GF-D8 (cell line): ENCODE measurements at places on chromosomes 5 and 9.
A peak's percentile ranks its signal among the peaks of the same experiment; 100 is the strongest.

- DNase-seq = peak; percentile 67
Observed at GRCh38 chr9:129626079-129626624, at the start of gene NTMT1. Gene NTMT1 (plus strand): TSS chr9:129626163. CDS start chr9:129632704, 6,541 bp downstream.

DNA sequence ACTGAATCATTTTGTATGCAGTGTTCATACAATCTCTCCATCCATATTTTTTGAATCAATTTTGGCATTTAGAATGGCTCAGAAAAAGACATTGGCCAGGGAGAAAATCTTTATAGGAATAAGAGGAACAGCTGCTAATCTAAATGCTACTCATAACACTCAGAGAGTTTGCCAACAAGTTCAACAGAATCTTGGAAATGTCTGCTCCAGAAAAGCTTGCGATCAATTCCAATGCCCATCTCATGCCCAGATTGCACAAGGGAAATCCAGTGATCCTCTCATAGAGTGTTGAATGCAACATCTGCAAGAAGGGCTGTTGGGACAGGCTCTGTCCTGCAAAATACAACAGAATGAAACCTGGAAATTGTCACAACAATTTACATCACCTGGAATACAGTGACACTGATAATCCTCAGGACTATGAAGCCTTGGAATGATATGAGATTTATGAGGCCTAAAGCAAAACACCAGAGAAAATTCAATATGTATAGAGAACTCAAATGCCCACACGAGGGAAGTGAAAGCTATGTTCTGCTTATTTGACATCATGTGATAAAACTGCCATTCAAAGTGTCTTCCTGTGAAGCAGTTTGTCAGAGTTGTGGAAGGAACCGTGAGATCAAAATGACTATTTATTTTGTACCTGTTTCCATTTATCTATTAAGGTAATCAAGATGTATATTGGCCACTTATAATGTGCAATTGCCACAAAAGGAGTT is 190.1 kb downstream of the PARP8 start:
- DNase-seq = no peak

- DNase-seq = peak; percentile 69
Observed at GRCh38 chr9:75088646-75089372, 495 bp downstream of the OSTF1 start.

DNA sequence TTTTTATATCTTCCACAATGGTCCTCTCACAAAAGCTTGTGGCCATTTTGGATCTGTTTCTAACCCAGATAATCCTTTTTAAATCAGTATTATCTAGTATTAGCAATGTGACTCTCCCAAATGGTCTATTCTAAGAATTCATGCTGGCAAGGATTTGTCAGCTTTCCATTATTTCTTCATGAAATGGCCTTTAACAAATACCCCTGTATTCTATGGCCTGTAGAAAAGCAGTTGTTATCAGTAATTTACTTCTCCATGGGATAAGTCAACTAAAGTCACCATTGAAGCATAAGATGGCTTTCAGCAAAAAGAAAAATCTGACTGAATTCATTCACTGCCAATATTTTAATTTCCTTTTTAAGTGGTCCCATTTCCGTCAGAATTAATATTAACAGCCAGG is 346.4 kb upstream of the FAM174A start:
- no peak for DNase-seq

DNA sequence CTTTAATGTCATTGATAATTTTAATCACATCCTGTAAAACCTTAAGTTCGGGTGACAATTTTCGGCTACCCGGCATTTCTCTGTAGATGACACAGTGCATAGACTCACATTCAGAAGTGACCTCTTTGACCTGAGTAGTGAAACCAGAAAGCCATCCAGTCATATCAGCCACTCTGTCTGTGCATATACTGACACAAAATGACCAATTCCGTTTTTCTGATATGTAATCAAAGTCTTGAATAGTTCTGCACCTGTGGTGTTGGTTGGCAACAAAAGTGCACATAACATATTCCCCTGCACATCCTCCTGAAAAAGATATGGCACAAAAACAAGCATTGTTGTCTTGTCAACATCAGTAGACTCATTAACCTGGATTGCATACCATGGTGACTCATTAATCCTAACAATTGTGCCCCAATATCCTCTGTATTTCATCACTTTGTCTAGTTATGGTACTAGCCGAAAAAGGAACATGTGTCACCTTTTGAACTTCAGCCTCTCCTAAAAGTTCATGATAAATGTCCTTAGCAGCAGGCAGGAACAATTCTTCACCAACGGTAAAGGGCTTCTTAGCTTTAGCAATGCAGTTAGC is 4.6 kb upstream of the HNRNPA0 start:
- DNase-seq = no peak

DNA sequence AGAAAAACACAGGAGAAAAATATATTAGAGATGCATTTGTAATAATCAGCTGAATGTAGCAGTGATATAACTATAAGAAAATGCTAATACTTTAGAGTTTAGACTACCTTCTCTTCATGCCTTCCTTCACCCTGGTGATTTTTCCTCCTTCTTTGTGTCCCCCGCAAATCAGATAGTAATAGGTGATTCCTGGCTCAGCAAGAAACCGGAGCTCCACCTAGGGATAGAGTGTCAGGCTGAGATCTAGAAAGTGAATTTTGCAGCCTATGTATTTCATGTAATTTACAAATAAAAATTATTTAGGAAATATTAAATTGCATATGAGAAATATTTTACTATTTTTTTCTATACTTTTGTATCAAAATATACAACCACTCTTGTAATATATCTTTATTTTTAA is 109.8 kb upstream of the ST8SIA4 start:
- DNase-seq = no peak

DNA sequence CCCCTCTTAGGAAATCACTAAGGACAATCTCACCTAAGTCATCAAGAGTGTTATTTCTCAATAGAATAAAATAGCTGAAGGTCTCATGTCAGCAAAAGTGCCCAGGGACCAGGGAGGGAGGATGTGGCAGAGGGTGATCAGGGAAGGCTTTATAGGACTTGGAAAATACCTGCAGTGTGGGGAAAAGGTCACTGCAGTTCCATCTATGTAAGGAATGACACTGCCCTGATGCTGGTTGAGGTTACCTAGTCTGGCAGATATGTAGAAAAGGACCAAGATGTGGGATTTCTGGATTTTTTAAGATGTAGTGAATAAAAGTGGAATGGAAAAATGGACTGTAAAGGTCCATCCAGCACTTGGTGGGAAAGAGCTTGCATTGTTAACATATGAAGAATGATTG is 18.3 kb downstream of the PRDM9 start:
- DNase-seq = no peak

- no peak for DNase-seq
Observed at GRCh38 chr9:108168236-108168850, 678.8 kb upstream of the KLF4 start.

DNA sequence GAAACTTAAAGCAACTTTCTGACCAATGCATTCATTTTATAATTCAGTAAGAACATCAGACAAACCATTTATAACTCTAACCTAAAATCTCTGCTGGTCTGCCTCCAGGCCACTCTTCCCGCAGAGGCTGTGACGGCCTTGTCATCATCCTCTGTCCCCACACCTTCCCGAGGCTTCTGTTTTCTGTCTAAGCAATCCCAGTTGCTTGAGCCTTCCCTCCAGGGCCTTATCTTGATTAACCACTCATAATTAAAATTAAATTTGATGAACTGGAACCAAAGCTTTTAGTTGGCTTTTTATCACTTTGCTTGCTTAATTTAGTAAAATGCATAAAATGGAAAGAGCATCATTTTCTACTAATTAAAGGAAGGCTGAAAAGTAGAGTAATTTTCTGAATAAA is 312.4 kb downstream of the DIRAS2 start:
- no peak for DNase-seq

DNA sequence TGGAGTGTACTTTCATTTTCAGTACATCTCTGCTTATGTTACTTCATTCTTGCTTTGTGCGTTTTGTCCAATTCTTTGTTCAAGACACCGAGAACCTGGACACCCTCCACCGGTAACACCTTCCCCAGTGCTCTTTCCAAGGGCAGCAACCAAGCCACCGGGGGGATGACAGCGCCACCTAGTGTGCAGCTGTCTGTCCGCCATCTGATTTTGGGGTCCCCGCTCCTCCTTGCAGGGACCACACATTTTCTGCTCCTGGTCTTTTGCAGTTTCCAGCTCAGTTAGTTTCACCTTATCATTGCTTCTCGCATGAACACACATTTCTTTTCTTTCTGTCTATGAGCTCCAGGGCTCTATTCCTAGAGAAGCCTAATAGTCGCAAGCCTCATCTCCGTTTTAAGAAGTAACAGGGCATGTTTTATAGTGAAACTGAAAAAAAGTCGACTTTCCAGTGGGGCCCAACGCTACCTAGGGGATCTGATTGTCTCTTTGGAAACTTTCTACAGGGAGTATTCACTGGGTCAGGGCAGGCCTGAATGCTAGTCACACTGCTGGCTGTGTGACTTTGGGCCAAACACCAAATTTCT is 152.1 kb downstream of the FSTL4 start:
- DNase-seq = no peak
